ENCODE measurements at places on chromosomes 13 and 19.

DNA sequence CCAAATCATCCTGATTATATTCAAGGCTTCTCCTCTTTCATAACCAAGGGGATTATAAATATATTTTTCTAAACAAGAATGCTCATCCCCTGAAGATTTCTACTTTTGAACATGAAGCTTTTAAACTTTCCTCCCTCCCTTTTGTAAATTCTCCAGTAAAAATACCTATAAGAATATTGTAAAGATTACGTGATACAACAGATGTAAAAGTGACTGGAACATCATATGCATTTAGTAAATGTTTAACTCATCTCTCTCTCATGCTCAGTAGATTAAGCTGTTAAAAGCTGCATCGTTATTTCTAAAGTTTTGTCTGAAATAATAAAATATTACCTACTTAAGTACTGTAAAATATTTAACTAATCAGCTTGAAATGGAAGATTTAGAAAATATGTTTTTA lies 281.1 kb downstream of the SPRY2 start:
- DNase-seq = no peak

- DNase-seq = no peak
Observed at GRCh38 chr19:48417421-48417820, 24.0 kb downstream of the GRIN2D start.

DNA sequence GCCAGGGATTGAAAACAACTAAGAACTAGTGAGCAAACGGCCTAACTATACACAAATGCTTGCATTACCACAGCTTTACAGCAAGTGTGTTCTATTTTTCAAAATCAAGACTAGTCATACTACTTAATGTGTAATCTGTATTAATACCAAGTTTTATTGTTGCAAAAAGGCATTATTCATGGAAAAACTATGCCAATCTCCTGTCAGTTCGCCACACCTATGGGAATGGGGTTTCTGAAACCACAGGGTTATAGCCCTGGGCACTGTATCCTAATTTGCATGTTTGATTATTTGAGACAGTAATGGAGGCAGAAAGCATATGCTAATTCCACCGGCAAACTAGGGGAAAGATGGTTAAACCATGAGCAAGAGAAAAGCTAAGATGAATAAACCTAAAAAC lies 14.3 kb downstream of the GAS6 start:
- DNase-seq = no peak

- DNase-seq = peak; percentile 75
Observed at GRCh38 chr19:55437410-55437809, 5.7 kb downstream of the SHISA7 start.

DNA sequence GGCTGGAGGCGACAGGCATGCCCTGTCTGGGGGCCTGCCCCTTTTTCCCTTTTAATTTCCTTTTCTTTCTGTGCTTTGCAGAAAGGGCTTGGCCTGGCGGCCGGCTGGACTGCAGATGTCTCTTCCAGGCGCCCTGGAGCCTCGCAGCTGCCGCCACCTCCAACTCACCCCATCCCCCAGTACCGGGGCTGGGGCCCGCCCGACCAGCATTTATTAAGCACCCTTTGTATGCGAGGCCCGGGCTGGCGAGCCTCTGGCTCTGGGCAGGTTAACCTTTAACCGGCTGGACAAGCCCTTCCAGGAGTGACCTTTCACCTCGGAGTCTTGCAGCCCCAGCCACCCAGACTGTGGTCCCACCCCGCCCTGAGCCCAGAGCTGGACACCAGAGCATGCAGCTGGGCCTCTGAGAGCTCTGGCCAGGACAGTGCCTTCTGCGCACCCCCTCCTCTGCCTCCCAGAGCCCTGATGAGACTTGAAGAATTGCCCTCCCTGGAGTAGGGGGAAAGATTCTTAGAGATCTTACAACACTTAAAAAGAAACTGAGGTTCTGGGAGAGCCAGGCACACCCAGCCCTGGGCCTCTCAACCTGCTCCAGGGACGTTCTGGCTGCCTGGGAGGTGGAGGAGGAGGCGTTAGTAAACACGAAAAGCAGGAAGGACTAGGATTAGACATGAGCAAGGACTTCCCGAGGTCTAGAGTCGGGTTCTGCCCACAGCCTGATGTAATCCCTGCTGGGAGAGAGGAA lies 1.1 kb upstream of the NR2F6 start:
- DNase-seq = no peak

- DNase-seq = no peak
Observed at GRCh38 chr13:48731001-48731658, 77.4 kb downstream of the CYSLTR2 start.

DNA sequence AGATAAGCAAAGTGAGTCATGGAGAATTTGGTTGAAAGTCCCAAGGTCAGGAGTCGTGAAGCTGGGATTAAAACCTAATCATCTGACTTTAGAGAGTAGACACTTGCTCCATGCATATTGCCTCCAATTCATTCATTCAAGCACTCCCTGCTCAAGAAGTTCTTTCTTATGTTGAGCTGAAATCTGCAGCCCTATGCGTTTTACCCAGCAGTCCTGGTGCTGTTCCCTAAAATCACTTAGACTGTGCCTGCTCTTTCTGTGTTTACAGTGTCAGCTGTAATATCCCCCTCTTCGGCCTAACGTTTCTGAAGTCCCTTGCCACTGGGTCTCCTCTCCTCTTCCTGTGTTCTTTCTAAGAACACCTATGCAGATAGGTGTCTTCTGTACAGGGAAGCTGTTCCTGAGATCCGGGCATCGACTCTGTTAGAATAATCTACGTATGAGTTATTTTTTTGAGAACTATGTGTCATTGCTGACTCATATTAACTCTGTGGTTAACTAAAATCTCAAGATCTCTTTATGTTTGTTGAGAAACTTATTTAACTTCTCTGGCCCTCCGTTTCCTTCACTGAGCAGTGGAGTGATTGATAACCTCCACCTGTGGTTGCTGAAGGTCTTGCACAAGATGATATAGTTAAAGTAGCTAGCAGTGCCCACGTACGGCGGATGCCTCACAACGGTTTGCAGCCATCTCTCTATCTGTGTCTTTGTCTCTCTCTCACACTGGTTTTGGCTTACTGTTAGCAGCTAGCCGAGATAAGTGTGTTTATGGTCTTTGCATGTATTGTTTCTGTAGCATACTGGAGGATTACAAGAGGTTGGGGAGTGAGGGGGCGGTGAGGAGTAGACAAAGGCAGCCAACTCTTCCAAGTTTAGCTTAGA lies 4.7 kb downstream of the ALOX5AP start:
- DNase-seq = no peak

GRCh38 chr13:98315466-98315865 lies 138.4 kb upstream of the RNF113B start:
- DNase-seq = no peak

DNA sequence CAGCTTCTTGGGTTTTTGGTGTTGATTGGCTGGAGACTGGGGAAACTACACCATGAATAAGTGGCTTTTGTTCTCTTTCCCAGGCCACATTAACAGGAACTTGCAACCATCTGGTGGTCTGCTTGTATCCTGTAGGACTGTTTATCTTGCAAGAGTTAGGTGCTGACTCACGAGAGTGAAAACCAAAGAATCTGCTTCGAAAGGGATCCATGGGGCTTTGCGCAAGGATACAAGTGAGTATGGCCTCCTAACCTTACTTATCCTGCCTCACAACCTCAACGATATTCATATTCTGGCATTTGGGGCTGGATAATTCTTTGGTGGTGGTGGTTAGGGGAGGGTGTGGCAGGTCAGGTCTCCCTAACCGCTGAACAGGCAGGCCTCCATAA lies 4.7 kb upstream of the SIGLECL1 start:
- DNase-seq = no peak

- no peak for DNase-seq
Observed at GRCh38 chr13:40366119-40366518, 300.3 kb downstream of the FOXO1 start.

- no peak for DNase-seq
Observed at GRCh38 chr13:110162053-110162452, 144.9 kb downstream of the COL4A1 start.

DNA sequence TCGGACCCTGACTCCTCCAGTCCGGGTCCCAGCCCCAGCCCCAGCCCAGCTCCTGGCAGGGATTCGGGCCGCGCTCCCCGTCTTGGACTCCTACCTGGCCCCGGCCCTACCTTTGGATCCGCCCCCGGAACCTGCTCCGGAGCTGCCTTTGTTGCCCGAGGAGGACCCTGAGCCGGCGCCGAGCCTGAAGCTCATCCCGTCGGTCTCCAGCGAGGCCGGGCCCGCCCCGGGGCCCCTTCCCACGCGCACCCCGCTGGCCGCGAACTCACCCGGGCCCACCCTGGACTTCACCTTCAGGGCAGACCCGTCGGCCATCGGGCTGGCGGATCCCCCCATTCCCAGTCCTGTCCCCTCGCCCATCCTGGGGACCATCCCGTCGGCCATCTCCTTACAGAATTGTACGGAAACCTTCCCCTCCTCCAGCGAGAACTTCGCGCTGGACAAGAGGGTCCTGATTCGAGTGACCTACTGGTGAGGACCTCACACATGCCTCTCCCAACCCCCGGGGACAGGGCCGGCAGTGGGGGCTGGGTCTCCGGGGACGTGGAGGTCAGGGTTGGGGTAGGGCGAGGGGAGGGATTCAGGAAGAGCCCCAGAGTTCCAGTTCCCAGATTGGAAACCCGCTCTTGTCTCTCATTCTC lies 732 bp downstream of the SELENOV start:
- no peak for DNase-seq

DNA sequence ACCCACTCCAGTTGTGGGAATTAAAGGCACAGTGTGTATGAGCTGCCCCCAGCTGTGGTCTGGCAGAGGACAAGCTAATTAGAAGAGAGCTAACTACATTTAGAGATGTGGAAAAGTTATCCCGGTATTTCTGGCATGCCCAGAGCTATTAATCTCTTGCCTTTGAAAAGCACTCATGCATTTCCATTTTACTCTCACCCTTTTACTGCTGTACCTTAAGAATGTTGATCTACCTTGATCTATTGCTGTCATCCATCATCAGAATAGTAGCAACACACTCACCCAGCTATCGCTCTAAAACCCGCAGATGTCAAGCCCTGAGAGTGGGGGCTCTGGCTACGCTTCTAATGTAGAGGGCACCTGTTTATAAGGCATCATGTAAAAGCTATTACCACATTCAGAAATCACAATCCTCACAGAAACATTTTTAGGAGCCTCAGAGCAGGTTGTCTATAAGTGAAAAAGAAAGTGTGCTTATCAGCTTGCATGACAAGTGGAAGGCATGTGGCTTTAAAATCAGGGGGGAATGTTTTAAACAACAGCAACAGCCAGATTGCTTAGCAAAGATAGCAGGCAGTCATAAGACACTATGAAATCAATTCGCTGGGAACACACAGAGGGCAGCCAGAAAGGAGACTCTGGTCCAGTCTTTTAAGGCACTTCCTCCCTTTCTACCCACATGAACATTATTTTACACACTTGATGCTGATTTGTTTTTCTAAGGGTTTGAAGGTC lies 224.2 kb upstream of the IRS2 start:
- DNase-seq = no peak

GRCh38 chr19:7595466-7596133 lies at the start of gene CAMSAP3:
TSS of gene CAMSAP3 (plus strand) at chr19:7595863. CDS start at chr19:7596003, 140 bp downstream.
- DNase-seq = peak; percentile 61

- DNase-seq = no peak
Observed at GRCh38 chr13:44921931-44922758, 67.1 kb downstream of the NUFIP1 start.

- DNase-seq = no peak
Observed at GRCh38 chr19:16316506-16316882, 8.1 kb upstream of the KLF2 start.
